Activated CD4-positive, alpha-beta T cell treated with anti-CD3 and anti-CD28 coated beads, Interleukin-2, amount 50 U/mL, for 4 hours (primary cell): ENCODE measurements at places on chromosomes 12 and 14.
A peak's percentile ranks its signal among the peaks of the same experiment; 100 is the strongest.

GRCh38 chr12:56330936-56331490, 2.8 kb downstream of the PAN2 start:
- no peak for DNase-seq

- DNase-seq = no peak
Observed at GRCh38 chr12:106584104-106585064, 1.6 kb downstream of the RFX4 start.

DNA sequence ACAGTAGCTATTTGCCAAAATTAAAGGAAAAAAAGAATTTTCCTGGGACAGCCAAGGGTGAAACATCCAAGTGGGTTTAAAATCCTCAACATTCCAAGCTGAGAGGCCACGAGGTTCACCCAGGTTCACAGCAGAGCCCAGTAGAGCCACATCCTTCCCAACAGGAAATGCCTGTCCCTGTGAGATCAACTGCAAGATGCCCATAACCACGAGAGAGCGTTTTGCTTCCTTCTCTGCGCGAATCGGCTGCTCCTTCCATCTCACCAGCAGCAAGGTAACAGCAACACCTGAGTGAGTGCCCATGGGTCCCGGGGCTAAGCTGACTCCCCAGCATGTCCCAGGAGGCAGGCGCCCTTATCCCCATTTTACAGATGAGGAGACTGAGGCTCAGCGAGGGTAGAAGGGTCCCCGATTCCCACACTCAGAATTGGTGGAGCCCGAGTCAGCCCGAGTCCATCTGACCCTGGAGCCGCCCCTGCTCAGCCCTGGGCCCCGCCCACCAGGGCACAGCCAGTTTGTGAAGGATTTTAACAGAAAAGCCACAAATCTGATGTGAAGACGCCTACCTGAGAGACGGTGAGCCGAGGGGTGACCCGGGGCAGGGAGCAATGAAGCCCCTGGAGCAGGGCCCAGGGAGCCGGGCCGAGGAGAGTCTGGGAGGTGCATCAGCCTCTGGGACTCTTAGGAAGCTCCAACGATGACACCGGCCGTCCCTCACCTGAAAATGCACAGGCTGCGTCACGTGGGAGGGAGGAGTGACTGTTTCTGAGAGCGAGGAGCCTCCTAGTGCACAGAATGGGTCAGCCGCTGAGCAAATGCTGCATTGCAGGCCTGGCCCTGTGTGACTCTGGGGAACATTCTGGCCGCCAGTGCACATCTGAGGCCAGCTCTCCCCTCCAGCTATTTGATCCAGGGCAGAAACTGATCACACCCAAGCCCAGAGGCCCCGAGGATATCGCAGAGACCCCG, 236.9 kb upstream of the SFSWAP start:
- DNase-seq = no peak

DNA sequence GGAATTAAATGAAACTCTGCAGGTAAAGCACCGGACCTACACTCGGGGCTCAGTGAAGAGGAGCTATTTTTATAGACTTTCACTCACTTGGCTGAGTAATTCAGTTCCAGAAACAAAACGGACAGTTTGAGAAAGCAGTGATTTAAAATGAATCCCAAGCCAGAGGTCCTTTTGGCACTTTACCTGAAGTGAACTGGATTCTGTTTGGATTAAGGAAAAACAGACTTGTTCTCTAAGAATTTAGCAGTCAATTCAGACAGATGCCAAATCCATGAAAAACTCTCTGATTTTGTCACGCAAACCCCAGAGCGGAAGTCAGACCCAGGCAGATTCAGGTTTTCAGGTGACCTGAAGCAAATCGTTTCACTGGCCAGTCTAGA, 4.9 kb upstream of the VASH1 start:
- no peak for DNase-seq

DNA sequence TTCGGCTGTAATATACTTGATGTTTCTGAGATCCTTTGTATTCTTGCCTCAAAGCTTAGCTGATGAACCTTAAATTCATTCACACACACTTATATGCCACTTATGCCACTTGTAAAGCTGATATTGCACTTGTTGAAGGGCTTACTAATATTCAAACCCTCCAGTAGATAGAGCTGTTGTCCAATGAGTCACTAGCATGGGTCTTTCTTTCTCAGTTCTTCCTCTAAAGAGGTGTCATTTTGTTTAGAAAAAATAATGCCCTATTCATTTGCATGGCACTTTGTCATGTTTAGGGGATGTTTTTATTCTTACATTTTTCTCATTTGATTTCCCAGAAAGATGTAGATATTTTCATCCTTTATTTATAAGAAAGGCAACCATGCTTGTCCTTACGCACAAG, 56.4 kb downstream of the MON2 start:
- no peak for DNase-seq

- no peak for DNase-seq
Observed at GRCh38 chr14:79278286-79278797, 933.0 kb downstream of the DIO2 start.

- DNase-seq = no peak
Observed at GRCh38 chr12:47414511-47414910, 291.3 kb downstream of the RPAP3 start.

- DNase-seq = no peak
Observed at GRCh38 chr14:99602054-99602787, 1.8 kb downstream of the CCDC85C start.

GRCh38 chr14:94136575-94137331, 7.3 kb upstream of the IFI27L2 start:
- DNase-seq = peak; percentile 80

DNA sequence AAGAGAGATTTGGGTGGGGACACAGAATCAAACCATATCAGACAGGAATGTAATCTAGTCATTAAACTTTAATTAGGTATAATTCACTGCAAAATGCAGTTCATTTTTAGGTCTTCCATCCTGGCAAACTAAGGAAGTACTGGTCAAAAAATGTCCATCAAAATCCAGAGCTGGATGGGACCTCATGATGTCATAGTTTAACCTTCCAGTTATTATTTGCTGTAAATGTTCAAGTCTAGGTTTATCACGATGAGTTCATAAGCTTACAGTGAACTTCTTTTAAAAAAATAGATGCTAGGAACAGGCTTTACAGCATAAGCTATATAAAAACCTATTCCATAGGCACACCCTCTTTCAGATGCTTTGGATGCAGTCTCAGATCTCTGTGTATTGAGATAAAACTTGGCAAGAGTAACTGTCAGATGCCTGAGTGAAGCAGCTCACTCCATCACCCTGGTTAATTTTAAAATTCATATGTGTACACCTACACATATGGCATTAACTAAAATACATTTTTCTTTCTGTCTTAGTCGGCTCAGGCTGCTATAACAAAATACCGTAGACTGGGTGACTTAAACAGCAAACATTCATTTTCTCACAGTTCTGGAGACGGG, 7.9 kb downstream of the SSPN start:
- no peak for DNase-seq

GRCh38 chr12:50050410-50051098, 6.8 kb upstream of the ASIC1 start:
- DNase-seq = no peak

- DNase-seq = no peak
Observed at GRCh38 chr12:51943346-51943745, 8.2 kb upstream of the ACVR1B start.

GRCh38 chr12:49967777-49968250, 4.9 kb upstream of the AQP6 start:
- DNase-seq = no peak

DNA sequence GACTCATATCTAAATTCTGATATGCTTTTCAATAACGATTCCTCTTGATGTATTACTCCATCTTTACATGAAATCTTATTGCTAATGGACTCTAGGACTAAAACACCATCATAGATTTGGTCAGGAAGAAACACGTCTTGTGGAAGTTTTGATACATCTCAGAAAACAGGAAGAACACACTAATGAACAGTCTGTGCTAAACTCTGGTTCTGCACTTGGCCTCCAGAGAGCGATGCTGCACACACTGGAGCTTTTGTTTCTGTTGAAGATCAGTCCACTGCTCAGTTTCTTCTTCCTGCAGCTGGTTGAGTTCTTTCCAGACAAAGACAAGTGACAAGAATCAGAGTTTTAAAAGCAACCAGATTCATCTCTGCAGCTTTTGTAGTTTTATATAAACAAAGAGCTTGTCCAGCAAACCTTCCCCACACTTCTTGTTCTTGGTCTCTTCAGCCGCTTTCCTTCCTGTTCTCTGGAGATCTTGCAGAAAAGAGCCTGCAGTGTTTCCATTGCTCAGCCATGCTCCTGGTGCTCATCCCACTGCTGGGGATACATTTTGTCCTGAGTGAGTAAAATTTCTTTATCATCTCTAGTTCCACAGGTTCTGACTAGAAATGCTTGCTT, 229.1 kb upstream of the OR4E1 start:
- peak; percentile 22 for DNase-seq

DNA sequence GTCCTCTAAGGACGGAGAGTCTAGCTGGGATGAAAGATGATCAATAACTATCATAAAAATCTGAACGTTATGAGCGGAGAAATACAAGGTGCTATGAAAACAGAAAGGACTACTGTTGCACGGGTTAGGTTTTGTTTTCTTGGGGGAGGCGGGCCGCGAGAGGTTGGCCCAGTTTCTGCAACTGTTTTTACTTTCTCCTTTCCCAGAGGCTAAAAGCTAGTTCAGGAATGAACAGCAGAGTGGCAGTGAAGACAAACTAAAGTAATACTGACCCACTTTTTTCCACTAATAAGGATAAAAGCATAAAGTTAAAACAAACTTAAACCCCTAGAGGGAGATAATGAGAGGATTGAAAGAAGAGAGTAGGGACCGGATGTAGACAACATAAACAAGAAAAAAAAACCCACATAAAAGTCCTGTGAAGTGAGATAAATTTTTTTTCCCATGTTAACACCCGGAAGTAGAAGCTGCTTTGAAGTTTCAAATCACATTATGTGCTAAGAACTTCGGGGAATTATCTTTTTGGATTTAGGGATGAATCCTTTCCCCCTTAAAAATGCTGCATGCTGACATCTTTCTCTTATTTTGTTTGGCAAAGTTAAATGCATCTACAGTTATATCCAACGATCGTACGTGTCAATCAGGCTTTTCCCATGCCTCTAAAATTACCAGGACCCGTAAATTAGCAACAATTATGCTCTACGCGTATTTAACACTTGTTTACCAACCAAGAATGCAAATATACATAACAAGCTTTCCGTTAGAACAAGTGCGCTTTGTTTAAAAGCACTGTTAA, 1.0 kb upstream of the CDK17 start:
- peak; percentile 19 for DNase-seq

DNA sequence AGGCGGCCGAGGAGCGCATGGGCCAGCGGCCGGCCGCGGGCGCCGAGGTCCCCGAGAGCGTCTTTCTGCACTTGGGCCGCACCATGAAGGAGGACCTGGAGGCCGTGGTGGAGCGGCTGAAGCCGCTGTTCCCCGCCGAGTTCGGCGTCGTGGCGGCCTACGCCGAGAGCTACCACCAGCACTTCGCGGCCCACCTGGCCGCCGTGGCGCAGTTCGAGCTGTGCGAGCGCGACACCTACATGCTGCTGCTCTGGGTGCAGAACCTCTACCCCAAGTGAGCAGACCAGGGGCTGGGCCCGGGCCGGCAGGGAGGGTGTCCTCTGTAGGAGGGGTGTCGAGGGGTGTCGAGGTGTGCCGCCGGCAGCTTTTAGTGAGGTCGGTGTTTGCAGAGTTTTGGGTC, 4.1 kb downstream of the TNFAIP2 start:
- no peak for DNase-seq

DNA sequence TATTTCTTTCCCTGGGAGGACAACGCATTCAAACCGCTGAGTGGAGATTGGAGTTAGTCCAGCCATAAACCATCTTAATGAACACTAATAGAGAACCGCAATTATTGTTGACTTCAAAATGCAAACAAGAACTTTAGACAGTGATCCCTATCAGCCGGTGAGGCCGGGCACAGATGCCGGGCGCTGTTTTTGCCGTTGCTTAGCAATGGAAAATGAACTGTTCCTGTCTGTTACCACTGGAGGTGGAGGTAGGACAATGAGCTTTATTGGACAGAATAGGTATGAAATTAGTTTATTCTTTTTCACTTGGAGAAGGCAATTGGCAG, 216.8 kb downstream of the TTC8 start:
- DNase-seq = no peak

DNA sequence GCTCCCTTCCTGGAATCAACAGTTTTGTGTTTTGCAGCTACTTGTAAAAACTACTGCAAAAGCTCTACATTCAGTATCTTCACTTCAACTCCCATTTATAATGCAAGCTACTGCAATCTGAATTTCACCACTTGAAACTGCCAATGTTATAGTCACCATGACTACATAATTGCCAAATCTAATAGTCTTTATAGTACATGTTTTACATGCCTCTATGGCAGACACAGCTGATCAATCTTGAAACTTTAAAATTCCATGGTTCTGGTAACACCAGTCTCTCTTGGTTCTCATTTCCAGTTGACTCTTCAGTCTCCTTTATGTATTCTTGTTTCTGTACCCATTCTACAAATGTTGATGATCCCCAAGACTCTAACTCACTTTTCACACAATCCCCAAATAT, 185.9 kb downstream of the MED13L start:
- no peak for DNase-seq

GRCh38 chr14:76306131-76306530, 69.8 kb upstream of the ESRRB start:
- no peak for DNase-seq

GRCh38 chr12:41905073-41905758, 239.5 kb downstream of the GXYLT1 start:
- DNase-seq = no peak

DNA sequence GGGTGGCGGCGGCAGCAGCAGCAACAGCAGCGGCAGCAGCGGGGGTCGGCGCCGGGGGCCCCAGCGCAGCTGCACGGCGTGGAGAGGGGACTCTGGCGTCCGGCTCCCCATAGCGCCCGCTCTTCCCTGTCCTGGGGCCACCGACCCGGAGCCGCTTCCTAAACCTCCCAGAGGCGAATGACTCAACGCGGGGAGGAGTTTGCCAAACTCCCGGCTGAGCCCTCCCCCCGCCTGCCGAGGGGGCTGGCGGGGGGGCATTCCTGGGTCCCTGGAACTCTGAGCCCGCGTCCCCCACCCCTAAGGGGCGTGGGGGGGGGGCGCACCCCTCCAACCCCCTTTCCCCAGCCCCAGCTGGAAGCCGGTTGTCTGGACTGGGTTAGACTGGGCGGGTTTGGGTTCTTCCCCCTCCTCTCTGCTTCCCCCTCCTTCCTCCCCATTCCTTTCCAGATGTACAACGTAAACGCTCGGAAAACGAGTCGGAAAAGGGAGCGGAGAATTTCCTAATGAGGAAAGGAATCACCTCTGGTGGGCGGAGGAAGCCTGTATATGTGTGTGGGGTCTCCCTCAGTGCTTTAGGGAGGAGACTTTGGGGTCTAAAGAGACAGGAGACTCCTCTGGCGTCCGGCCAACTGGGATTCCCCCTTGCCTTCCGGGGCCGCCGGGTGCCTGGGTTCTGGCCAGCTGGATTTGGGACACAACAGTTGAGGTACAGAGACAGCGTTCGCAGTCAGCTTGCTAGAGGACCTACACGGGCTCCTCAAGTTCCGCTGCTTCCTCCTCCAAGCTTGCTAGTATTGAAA, at the start of gene ITGA5:
ITGA5 (minus strand) TSS at position 179 of the 800 bp plus-strand sequence; CDS start at position 111, 68 bp downstream.
- DNase-seq = peak; percentile 27

GRCh38 chr12:95996034-95996658, at the start of gene HAL:
TSS of gene HAL (minus strand) at chr12:95996344. CDS start at chr12:95995910, 434 bp downstream.
- no peak for DNase-seq

GRCh38 chr14:70714055-70714550, 72.4 kb downstream of the TTC9 start:
- peak; percentile 23 for DNase-seq

- DNase-seq = no peak
Observed at GRCh38 chr14:100263141-100263540, 24.2 kb downstream of the YY1 start.
